ENCODE measurements at places on chromosomes 5 and 9.

DNA sequence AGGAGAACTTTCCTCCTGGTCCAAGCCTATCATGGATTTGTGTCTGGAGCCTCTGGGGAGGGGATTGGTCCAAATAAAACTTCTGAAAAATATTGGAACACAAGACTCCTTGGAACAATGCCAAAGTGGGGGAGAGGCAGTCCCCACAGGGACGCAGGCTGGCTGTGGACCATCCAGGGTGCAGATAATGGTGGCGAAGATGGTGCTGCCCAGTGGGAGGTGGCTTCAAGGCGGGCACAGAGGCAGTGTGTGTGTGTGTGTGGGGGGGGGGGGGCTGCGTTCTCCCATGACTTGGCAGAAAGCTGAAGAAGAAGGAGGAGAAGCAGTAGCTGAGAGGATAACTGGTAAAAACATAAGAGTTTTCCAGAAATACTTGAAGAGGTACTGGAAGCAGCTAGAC lies 186.4 kb downstream of the MELK start:
- no peak for DNase-seq

- no peak for DNase-seq
These were observed 59.2 kb upstream of the CDH10 start for GRCh38 chr5:24703934-24704333.

DNA sequence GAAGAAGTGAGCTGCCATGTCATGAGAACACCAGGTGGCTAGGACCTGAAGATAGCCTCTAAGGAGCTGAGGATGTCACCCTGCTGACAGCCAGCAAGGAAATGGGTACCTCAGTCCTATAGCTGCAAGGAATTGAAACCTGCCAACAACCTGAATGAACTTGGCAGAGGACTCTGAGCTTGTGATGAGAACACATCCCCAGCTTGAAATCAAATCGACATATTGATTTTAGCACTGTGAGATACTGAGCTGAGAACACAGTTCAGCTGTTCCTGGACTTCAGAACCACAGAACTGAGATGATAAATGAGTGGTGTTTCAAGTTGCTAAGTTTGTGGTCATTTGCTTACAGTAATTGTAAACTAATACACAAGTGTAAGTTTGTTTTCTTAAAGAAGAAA lies 5.5 kb upstream of the RASEF start:
- DNase-seq = no peak

GRCh38 chr9:77945798-77946197 lies 85.8 kb downstream of the GNAQ start:
- no peak for DNase-seq

GRCh38 chr9:125674981-125675973 lies 31.7 kb downstream of the MAPKAP1 start:
- DNase-seq = no peak

- no peak for DNase-seq
These were observed 12.0 kb downstream of the INIP start for GRCh38 chr9:112705768-112706427.

GRCh38 chr9:133508046-133508445 lies 16.7 kb downstream of the MYMK start:
- DNase-seq = no peak

- no peak for DNase-seq
These were observed 20.9 kb upstream of the PRUNE2 start for GRCh38 chr9:76926846-76927245.

- no peak for DNase-seq
These were observed 101.0 kb upstream of the PTPN3 start for GRCh38 chr9:109599131-109599530.

DNA sequence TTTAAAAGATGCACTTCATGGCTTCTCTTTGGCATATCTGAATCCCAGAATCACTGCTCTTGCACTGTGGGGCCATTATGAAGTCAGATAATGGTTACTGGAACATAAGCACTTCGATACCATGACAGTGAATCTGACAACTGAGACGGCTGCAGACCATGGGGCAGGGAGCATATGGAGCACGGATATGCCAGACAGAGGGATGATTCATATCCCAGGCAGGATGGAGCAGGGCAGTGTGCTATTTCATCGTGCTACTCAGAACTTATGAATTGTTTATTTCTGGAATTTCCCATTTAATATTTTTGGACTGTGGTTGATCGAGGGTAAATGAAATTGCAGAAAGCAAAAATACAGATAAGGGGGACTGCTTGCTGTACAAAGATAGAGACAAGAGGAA lies 145.0 kb downstream of the EGFLAM start:
- DNase-seq = no peak

DNA sequence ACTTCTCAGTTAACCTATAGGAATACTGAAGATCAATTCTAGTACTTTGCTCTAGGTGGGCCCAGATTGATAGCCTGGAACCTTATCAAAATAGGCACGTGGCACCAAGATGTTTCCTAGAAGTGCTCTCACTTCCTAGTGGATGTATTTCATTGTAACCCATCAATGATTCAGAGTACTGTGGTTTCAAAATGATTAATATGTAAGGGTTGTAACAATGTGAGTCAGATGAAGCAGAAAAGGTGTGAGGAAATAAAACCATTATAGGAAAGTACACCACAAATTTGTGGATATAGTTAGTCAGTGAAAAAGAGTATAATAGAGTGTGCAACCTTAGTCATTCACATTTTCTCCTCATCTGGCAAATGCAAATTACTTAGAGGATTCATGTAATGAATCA lies 177.3 kb upstream of the FST start:
- no peak for DNase-seq

All from DND-41 (cell line).